ENCODE measurements at places on chromosomes 5 and 9. TPM values are rescaled to one million over a fixed set of nuclear protein-coding genes. Genes with fewer than 3 reads are reported as not detected.

IFNA21 gene
- total RNA-seq: not detected

FKTN gene
- total RNA-seq: 8.3 TPM

CETN3 gene
- total RNA-seq: 23.0 TPM

PCDHGA3 gene
- total RNA-seq: not detected

ADAMTS2 gene
- 0.22 TPM for total RNA-seq

PCDHA6 gene
- not detected for total RNA-seq

IL17B gene
- not detected for total RNA-seq
